ENCODE measurements at places on chromosomes 3 and 15.

DNA sequence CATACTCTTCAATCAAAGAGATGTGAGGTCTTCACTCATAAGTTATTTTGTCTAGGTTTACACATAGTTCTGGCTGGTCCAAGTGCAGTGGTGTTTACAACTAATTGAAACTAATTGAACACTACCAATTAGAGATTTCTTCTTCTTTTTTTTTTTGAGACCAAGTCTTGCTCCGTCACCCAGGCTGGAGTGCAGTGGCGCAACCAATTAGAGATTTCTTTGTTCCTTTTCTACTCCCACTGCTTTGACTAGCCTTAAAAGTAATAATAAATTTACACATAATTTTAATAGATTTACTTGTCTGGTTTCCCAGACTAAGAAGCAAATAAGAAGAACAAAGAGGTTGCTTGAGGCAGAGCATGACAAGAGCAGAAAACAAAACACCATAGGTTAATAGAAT, 6.7 kb upstream of the DENND6A start:
- no peak for DNase-seq

DNA sequence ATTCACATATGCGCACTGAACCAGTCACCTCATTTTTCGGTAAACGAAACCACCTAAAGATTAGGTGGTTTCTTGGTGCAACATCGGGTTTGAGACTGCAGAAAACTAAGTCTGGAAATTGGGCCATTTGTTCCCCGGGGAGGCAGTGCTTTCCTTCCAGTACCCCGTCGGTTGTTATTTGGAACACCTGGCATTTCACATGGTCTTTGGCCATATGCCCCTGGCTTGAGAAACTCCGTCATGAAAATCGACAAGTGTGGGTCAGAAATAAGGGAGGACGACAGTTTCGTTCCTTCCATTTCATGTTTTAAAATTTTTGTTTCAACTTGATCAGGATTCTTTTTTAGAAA, 544 bp upstream of the GATM start:
- no peak for DNase-seq

- no peak for DNase-seq
Measured at GRCh38 chr3:21274079-21274571, 476.9 kb downstream of the ZNF385D start.

DNA sequence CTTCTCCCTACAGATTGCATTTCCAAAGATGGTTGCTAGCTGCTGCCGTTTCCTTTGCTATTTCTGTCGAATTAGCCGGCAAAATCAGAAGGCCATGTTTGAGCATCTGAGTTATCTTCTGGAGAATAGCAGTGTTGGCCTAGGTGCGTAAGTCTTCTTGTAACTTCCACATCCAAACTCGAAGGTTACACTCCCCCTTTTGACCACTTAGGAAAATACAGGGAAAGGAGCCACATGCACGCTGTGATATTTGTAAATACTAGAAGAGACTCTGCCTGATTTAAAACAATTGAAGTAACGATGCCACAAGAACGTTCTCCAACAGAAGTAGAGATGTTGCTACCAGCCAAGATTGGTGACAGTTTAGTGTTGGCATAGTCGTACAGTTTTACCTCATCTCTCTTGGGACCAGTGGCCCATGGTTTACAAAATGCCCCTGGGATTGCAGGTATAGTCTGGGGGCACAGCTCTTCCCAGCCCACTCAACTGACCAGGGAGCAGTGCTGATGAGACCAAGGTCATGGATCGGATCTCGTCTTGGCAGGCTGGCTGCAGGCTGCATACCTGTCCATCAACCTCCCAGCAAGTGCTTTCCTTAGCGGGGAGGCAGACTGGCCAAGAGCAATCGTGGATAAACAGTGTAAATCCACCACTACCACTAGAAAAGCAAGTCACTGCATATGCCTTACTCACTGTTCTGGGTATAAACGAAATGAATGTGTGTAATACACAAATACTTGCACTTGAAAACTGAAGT, 268.4 kb upstream of the CHRM5 start:
- no peak for DNase-seq

DNA sequence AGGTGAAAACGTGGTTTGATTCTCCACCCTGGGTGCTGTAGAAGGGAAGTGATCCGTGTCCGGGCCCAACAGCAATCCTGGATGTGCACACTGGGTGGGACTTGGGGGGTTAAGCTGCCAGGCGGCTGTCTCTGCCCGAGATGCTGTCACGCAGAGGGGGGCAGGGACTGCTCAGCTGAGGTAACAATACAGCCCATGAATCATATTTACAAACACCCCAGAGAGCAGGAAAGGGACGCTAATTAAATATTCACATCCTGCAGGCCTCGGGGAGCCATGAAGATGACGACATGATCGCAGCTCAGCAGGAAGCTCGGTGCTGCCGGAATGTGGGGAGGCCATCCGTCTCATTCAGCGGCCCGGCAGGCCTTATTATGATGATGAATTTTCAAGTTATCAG, 17.9 kb upstream of the CRABP1 start:
- no peak for DNase-seq

- no peak for DNase-seq
Measured at GRCh38 chr3:159948429-159949144, 40.0 kb upstream of the IL12A start.

- no peak for DNase-seq
Measured at GRCh38 chr3:29515451-29515850, 234.6 kb downstream of the RBMS3 start.

DNA sequence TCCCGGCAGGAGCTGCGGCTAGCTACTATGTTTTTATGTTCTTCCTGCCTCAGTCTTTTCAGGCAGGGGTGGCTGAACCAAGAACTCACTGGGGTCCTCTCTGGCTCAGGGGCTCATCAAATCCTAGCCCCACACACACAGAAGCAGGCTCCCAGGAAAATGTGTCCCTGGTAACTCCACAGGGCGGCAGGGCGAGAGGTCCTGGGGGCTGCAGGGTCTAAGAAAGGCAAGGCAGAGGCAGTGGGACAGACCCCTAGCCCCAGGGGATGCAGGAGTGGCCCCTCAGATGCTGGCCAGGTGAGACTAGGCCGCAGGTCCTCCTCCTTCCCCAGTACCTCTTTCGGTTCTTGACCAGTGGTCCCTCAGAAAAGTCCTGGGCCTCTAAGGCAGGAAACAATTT, 48.9 kb downstream of the PTH1R start:
- no peak for DNase-seq

DNA sequence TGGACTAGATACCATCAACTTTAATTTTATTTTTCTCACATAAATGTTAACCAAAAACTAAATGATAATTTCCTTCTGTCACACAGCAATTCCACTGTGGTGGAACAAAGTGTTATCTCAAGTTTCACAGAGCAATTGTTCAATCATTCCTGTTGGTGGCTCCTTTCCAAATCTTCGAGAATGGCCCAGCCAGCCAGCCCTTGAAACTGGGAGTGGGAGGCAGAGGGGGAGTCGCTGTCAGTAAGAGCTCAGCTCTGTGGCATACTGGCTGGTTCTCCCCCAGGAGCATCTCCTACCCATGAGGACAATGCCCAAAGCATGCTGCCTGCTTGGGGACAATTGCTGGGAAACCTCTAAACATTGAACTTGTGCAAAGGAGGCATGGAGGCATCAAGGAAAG, 47.7 kb downstream of the MECOM start:
- DNase-seq, result no peak

GRCh38 chr3:180855364-180855763, 57.1 kb upstream of the FXR1 start:
- no peak for DNase-seq

- no peak for DNase-seq
Measured at GRCh38 chr3:32592011-32592410, 21.4 kb upstream of the DYNC1LI1 start.

- no peak for DNase-seq
Measured at GRCh38 chr3:50194128-50194902, 2.9 kb downstream of the GNAT1 start.

DNA sequence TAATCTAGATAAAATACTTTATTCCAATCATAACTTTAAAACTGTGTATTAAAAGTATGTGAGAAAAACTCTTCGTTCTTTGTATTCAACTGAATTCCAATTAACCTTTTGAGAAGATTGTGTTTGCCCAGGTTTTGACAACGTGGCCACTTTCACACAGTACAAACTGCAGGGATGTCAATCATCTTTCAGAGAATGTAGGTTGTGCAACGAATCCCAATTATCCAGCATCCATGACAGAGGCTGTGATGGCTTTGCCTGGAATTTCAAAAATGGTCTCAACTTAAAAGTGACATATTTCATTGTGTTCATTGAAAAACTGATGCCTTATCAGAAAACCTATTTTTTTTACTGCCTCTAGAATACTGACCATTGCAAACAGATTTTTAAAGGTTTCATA, 615.1 kb upstream of the KCNMB2 start:
- DNase-seq, result no peak

DNA sequence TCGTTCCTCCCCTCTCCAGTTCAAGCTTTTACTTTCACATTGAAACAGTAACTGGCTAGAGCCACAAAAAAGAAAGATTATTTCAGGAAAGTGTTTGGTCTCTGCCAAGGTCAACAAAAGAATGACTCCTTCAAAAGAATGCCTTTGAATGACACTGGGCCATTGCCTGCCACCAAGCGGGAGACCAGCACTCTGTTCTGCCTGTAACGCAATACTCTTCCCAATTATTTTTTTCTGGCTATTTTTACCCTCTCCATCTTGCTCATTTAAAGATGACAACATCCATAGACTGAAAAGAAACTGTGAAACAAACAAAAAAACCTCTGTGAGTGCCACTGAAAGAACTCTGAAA, 37.3 kb downstream of the EHHADH start:
- DNase-seq, result no peak
